Occipital lobe (tissue), 3 donors: ENCODE measurements at places on chromosomes 5 and 9. TPM values are rescaled to one million over a fixed set of nuclear protein-coding genes. Genes with fewer than 3 reads are reported as not detected.

NMUR2 gene
- not detected for total RNA-seq

DNA sequence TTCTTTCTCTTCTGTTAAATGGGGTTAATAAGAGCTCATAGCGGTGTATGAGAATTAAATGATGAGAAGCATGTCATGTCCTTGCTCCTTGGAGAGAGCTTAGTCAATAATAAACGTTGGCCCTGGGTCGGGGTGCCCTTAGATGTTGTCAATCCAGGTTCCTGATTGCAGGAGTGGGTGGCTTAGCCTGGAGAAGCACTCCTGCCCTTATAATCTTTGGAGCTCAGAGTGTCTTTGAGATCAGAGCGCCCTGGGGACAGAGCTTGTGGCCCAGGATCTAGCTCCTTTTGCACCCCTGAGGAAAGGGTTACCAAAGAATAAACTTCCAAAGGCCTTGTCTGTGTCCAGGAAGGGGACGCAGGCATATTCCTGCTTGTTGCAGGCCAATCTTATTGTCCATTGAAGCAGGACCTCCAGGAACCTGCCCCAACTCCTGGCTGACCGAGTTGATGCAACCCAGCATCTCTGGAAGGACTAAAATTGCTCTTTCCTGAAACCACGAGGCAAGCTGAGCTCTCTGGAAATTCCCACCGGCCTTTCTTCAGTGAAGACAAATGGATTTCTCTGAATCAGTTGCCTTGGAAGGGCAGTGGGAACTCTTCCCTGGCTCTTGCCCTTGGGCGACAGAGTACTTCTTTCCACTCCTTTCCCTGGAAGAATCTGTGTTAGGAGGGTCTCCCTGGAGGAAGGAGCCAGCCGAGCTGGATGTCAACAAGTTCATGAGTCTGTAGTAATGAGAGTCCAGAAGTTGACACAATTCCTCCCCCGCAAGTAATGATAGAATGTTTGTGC is 6.4 kb upstream of the AMBP start:
- no peak for DNase-seq

- DNase-seq: no peak
Measured at GRCh38 chr5:61599370-61600122, 267.5 kb downstream of the ZSWIM6 start.

- DNase-seq: peak; percentile 68
Measured at GRCh38 chr9:129006328-129007034, 21.6 kb downstream of the SH3GLB2 start.
